ENCODE measurements at places on chromosomes 6 and 20.

- DNase-seq = no peak
Observed at GRCh38 chr20:43939762-43940121, 25.1 kb downstream of the TOX2 start.

DNA sequence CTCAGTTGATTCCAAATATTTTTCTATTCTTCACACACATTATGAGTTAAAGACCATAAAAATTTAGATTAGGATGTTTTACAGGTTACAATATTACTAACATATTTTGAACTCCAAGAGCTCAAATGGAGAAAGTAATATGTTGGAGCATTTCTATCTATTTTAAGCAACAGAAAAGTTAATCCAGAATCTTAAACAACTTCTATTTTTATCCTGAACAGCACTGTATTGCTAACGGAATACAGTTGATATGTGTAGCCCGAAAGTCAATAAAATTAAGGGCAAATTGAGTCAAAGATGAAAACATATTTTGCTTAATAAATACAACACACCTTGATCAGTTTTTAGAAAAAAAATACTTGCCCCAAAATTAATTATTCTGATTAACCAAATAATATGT lies 97.4 kb downstream of the ME1 start:
- DNase-seq = no peak

- DNase-seq = no peak
Observed at GRCh38 chr6:151565940-151566339, 72.1 kb downstream of the CCDC170 start.

DNA sequence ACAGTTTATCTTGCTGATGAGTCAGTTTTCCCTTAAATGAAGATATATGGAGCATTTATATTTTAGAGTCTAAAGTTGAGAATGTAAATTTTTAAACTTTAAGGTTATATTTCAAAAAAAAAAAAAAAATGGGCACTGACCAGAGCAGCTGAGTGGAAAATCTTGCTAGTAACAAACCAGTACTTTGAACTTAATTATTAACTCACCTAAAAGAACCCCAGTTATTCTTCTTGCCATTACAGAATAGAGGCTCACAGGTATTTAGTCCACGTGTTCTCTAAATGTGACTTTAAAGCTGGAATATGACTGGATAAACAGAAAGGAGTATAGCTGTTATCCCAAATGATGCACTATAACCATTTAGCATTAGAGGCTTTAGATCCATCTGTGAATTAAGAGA lies 178.4 kb downstream of the COL9A1 start:
- DNase-seq = no peak

DNA sequence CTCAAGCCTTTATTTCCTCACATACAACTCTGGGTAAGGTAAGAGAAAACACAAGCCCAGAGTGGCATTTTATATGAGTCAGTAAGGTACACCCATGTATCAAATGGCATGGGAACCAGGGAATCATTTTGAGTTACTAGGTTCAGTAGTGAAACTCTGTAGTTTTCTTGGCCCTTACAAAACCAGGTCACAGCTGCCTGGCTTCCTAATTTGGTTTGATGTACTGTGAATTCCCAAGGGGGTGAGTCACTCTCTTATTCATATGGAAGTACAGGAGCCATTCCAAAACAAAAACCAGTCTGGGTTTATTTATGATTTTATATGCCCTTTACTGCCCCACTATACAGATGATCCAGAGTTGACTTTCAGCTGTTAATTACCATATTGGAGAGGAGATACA lies 70.7 kb downstream of the PDE7B start:
- DNase-seq = no peak

- DNase-seq = no peak
Observed at GRCh38 chr6:155177363-155177961, 86.4 kb upstream of the CLDN20 start.

DNA sequence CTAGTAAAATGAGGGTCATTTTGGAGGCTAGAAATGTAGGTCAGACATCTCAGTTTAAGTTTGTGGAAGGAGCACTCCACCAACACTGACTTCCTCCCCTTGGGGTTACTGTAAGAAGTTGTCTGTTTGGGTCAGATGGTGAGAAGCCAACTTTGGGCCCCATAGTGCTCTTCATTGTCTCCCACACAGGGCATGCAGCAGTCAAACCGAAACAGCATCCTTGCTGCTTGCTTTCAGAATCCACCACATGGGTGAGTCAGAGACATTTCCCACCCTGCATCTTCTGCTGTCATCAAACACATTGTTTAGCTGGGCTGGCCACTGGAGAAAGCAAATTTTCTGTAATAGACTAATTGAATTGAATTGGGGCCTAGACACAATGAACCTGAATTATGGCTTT lies 16.8 kb downstream of the IL17F start:
- DNase-seq = no peak

DNA sequence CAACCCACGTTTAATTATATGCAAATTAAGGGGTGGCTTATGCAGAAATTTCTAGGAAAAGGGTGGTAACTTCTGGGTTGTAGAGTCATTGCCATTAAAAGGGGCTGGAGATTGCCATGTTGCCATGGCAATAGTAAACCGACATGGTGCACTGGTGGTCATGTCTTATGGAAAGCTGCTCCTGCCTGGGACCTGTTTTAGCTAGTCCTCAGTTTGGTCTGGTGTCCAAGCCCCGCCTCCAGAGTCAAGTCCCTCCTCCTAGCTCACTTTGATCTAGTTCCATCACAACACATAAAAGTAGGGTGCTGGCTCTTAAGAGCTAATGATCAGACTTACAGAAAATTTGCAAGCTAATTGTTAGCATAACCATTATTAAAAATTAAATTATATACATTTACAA lies 5.3 kb downstream of the SLC22A2 start:
- no peak for DNase-seq

DNA sequence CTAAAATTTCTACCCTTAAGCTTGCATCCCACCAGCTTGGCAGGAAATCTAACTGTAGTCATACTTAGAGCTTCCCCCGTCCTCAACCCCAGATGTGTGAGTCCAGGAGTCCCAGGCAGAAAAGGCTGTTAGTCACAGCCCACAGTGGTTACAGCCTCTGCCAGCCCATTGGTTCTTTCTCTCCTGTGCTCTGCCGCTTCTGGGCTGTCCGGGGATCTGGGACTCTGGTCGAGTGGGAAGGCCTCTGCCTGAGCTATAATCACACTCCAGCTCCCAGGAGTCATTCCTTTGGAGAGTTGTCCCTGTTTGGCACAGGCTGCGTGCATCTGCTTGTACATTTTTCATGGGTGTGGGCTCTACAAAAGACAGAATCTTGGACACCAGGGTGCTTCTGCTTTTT lies 45.6 kb upstream of the FYN start:
- no peak for DNase-seq

DNA sequence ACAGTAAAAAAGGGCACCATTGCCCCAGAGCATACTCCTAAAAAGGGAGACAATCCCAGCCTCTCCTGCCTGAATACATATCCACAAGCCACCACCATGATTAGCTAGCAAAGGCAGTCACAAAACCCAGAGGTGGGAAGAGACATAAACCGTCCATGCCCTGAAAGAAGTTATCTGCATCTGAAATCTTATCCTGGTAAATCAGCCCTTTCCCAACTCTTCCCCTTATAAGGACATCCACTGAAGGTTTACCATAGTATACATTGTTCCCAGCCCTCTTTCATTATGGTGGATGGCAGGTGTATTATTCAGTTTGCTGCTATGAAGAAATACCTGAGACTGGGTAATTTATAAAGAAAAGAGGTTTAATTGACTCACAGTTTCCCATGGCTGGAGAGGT lies 95.2 kb downstream of the TBC1D7 start:
- no peak for DNase-seq

DNA sequence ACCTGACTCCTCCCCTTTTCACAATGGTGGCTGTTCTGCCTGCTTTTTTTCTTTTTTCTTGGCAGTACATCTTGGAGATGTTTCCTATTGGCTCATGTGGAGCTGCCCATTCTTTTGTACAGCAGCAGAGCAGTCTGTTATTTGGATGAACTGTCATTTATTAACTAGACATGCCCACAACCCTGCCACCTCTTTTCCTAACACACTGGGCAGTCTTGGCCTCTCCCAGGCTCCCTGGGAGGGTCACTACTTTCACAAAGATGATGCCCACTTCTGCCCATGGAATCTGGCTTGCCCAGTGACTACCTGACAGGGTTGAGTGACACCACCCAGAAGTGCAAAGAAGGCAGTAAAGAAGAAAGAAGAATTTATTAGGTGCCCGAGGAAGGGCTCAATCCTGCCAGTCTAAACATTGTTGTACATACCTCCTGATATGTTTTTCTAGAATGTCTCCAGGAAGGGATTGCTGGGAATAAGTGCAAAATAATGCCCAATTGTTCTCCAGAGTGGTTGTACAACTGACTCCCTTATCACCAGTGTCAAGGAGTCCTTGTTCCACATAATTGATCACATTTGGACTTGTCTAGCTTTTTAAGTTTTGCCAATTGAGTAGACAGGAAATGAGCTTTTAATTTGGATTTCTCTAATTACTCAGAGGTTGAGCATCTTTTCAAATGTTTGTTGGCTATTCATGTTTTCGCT lies 19.7 kb upstream of the SCRT2 start:
- no peak for DNase-seq

- no peak for DNase-seq
Observed at GRCh38 chr20:51221791-51222408, 199.0 kb upstream of the KCNG1 start.

- no peak for DNase-seq
Observed at GRCh38 chr6:140366991-140367390, 992.5 kb upstream of the CITED2 start.

- no peak for DNase-seq
Observed at GRCh38 chr20:41167118-41167470, 29.8 kb downstream of the PLCG1 start.

- DNase-seq = no peak
Observed at GRCh38 chr6:49563006-49563886, 12.8 kb downstream of the C6orf141 start.
